HFFc6 (cell line): ENCODE measurements at places on chromosomes 6 and 20. TPM values are rescaled to one million over a fixed set of nuclear protein-coding genes. Genes with fewer than 3 reads are reported as not detected.

Gene RIPPLY2
- total RNA-seq: not detected in 3 replicates

Gene VSTM2L
- total RNA-seq: 0.12 to 1.1 TPM (median 0.41 TPM) in 3 replicates

Gene ETV7
- 0.26 to 0.39 TPM in 2 of 3 replicates, not detected in the other for total RNA-seq

- DNase-seq: no peak
- H3K36me3 ChIP-seq: no peaks in the 10 kb centered on the region
- H3K27me3 ChIP-seq: peaks cover 4% of the 10 kb centered on the region
- H3K4me3 ChIP-seq: no peak overlapping the region
- no peak overlapping the region for H3K27ac ChIP-seq
These were observed 18.5 kb upstream of the PHACTR3 start for GRCh38 chr20:59585714-59586409.

DNA sequence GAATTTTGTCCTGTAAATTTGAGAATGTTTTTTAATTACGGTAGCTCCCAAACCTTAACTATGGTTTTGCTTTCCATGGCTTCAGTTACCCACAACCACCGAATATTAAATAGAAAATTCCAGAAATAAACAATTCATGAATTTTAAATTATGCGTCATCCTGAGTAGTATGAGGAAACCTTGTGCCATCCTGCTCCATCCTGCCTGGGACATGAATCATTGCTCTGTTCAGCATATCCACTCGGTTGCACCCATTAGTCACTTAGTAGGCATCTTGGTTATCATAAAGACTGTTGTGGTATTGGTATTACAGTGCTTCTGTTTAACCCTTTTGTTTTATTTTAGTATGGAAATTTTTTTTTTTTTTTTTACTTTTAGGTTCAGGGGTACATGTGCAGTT is 39.7 kb downstream of the KCNS1 start:
- H3K27me3 ChIP-seq: no peaks in the 10 kb centered on the region
- peaks cover 75% of the 10 kb centered on the region for H3K4me1 ChIP-seq
- peaks cover 30% of the 10 kb centered on the region for H3K36me3 ChIP-seq

- no peak for DNase-seq
- peaks cover 26% of the 10 kb centered on the region for H3K4me1 ChIP-seq
- no peak overlapping the region for H3K4me3 ChIP-seq
- peaks cover 4% of the 10 kb centered on the region; the same call in 1 of the 2 replicates for H3K36me3 ChIP-seq
- peaks cover 12% of the 10 kb centered on the region for H3K27me3 ChIP-seq
These were observed 294.3 kb downstream of the CDC5L start for GRCh38 chr6:44681761-44682160.

DNA sequence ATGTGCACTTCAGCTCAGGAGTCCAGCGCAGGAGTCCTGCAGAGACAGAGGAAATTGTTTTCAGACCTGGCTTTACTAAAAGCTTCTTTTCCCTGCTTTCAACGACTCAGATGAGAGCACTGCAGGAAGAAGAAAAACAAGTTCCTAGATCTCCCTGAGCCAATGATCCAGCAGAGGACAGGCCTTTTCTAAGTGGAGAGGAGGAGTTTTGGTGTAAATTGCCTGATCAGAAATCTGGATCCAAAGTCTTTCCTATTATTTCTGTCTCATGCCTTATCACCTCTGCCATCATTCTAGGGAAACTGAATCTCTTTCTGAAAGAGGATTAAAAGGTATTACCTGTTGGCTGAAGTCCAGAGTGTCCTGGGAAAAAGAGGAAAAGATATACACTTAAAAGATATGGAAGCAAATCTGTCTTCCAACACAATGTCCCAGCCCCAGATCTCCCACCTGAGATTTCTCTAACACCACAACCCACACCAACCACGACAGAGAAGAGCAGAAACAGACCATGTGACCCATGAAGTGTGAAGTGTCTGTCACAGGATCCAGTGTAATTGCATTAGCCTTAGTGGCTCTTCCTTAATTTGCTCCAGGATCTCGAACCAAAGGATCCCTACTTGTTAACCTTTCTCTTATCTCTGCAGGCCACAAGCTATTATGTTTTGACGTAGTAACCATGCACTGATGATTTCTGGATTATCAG is 23.1 kb upstream of the HLA-DRB5 start:
- peaks cover 4% of the 10 kb centered on the region for H3K27me3 ChIP-seq
- H3K36me3 ChIP-seq: no peaks in the 10 kb centered on the region
- H3K4me3 ChIP-seq: no peak overlapping the region
- DNase-seq: no peak

DNA sequence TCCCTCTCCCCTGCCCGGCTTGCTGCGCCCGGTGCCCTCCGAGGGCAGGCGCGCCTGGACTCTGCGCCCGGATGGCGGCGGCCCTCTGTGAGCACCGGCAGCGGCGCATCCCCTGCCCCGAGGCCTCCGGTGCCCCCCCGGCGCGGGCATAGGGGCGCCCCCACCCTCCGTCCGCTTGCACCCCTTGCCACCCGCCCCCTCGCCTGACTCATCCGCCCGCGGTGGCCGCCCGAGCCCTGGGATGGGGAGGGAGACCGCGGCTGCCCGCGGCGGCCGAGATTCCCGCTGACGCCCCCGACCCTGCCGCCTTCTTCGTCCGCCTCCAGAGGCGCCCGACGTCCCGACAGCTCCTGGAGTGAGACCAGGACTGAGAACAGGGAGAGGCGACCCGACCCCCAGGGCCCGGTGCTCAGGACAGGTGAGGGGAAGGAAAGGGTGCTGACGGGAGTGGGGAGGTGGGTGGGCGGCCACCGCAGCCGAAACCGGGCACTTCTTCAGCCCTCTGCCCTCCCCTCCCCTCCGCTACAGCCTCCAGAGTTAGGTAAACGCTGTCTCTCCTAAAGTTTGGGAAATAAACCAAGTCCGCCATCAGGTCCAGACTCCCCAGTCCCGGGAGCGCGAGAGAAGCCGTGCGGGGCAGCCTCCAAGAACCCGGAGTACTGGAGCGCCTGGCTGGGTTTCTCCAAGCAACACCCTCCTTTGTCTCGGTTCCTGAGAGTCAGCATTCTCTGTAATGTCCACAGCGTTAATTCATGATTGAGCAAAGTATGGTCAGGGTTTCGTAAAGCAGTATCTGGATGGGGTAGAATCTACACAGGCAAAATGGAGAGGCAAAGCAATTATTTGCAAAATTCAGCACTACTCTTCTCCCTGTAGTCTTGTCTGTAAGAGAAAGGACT is 539 bp downstream of the TMEM200A start:
- peaks cover 58% of the 10 kb centered on the region for H3K4me1 ChIP-seq
- peak overlapping the region; percentile 92 for H3K4me3 ChIP-seq
- no peaks in the 10 kb centered on the region; the same call in 1 of the 2 replicates for H3K27me3 ChIP-seq
- peaks cover 42% of the 10 kb centered on the region for H3K36me3 ChIP-seq
- peak overlapping the region; percentile 75 for H3K27ac ChIP-seq

- no peaks in the 10 kb centered on the region for H3K4me1 ChIP-seq
- H3K4me3 ChIP-seq: no peak overlapping the region
- no peak for DNase-seq
- no peaks in the 10 kb centered on the region for H3K36me3 ChIP-seq
These were observed 99.5 kb upstream of the BHLHE23 start for GRCh38 chr20:63106108-63106764.

DNA sequence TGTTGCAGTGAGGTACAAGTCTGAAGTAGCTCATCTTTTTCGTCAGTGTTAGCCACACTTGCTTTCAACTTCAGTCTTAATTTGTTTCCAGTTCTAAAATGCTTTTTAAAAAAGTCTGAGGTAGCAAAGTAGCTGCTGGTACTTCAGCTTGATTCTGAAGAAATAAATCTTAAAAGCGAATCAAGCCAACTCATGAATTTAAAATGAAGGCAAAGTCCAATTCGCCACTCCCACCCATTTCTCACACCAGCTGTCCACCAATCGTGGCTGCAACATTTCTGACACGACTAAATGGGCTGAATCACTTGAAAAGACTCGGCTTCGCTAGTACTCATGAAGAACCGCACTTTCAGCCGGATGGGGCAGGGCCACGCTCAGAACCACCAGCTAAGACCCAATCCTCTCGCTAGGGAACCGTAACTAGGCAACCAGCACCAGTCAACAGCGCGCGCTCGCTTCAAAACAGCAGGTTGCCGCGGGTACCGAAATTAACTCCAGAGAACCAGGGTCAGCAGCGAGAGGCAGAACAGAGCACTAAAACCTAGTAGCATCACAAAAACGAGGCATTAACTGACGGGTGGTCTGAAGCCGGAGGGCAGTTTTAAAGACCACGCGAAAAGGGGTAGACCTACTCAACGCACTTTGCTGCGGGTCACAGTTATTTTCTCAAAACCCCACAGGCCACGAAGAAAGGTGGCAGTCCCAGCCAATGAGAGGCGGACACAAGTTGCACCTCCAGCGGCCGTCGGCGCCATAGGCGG is 900 bp downstream of the BCLAF1 start:
- peaks cover 57% of the 10 kb centered on the region for H3K4me1 ChIP-seq
- peak overlapping the region; percentile 100 for H3K27ac ChIP-seq
- peak; percentile 98 for DNase-seq
- peak overlapping the region; percentile 96 for H3K4me3 ChIP-seq
- H3K27me3 ChIP-seq: peaks cover 13% of the 10 kb centered on the region; the same call in 1 of the 2 replicates

GRCh38 chr20:17822039-17822438 is 122.3 kb downstream of the BANF2 start:
- H3K27ac ChIP-seq: peak overlapping the region; percentile 27; the same call in 1 of the 2 replicates
- H3K4me1 ChIP-seq: peaks cover 37% of the 10 kb centered on the region
- DNase-seq: peak; percentile 49
- H3K36me3 ChIP-seq: peaks cover 5% of the 10 kb centered on the region
- H3K27me3 ChIP-seq: no peaks in the 10 kb centered on the region; the same call in 1 of the 2 replicates
- no peak overlapping the region for H3K4me3 ChIP-seq

- H3K36me3 ChIP-seq: no peaks in the 10 kb centered on the region
- no peak overlapping the region for H3K27ac ChIP-seq
- peaks cover 2% of the 10 kb centered on the region; the same call in 1 of the 2 replicates for H3K27me3 ChIP-seq
- no peak for DNase-seq
- no peak overlapping the region for H3K4me3 ChIP-seq
- peaks cover 17% of the 10 kb centered on the region for H3K4me1 ChIP-seq
These were observed 41.7 kb upstream of the AIG1 start for GRCh38 chr6:143018955-143019354.

- no peaks in the 10 kb centered on the region; the same call in 1 of the 2 replicates for H3K36me3 ChIP-seq
- H3K27ac ChIP-seq: no peak overlapping the region
- no peak overlapping the region for H3K4me3 ChIP-seq
- no peaks in the 10 kb centered on the region for H3K27me3 ChIP-seq
- no peak for DNase-seq
- H3K4me1 ChIP-seq: peaks cover 8% of the 10 kb centered on the region
These were observed 7.7 kb downstream of the CARMIL1 start for GRCh38 chr6:25286891-25287290.

- H3K27me3 ChIP-seq: no peaks in the 10 kb centered on the region
- H3K27ac ChIP-seq: peak overlapping the region; percentile 28
- H3K4me1 ChIP-seq: peaks cover 14% of the 10 kb centered on the region
- peaks cover 40% of the 10 kb centered on the region for H3K36me3 ChIP-seq
These were observed 41.6 kb downstream of the IBTK start for GRCh38 chr6:82205930-82206392.

DNA sequence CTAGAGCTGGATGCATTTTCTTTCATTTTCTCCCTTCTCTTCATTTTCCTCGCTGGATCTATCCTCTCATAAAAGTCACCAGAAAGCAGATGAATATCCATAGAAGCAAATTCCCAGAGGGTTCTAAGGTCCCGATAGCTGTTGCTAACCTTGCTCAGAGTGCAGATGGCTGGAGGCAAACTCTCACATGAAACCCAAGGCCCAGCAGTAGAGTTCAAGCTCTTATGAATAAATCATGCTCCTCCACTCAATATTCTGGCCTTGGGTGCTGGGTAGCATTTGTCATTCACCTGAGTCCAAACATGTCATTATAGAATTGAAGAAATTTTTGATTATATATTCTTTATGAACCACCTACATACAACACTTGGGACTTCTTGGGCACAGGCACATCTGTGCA is 539.7 kb upstream of the MARCKS start:
- H3K4me1 ChIP-seq: peaks cover 13% of the 10 kb centered on the region
- no peaks in the 10 kb centered on the region for H3K36me3 ChIP-seq
- no peak overlapping the region for H3K27ac ChIP-seq
- H3K27me3 ChIP-seq: no peaks in the 10 kb centered on the region
- DNase-seq: no peak

GRCh38 chr6:157104803-157105202 is 218.5 kb downstream of the TMEM242 start:
- no peak overlapping the region for H3K4me3 ChIP-seq
- H3K27ac ChIP-seq: peak overlapping the region; percentile 10; the same call in 1 of the 2 replicates
- peaks cover 15% of the 10 kb centered on the region; the same call in 1 of the 2 replicates for H3K36me3 ChIP-seq
- no peak for DNase-seq

- no peak for DNase-seq
- no peaks in the 10 kb centered on the region for H3K4me1 ChIP-seq
- no peak overlapping the region for H3K27ac ChIP-seq
- H3K27me3 ChIP-seq: peaks cover 1% of the 10 kb centered on the region; the same call in 1 of the 2 replicates
These were observed 38.7 kb downstream of the ACSS2 start for GRCh38 chr20:34915131-34915530.
